ENCODE measurements at places on chromosomes 7 and 10.

GRCh38 chr10:132329565-132330485 is 2.2 kb upstream of the LRRC27 start:
- DNase-seq = no peak

DNA sequence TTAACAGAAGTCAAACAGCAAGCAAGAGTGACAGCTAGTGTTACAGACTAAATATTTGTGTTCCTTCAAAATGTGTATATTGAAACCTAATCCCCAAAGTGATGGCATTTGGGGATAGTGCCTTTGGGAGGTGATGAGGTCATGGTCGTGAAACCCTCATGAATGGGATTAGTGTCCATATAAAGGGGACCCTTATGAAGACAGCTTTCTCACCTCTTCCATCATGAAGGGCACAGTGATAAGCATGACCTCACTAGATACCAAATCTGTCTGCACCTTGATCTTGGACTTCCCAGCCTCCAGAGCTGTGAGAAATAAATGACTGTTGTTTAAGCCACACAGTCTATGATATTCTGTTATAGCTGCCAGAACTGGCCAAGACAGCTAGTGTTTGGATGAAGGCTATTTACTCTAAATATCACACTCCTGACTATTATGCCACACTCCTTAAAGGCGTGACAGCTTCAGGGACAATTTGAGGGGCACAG is 235.7 kb upstream of the TMEM72 start:
- no peak for DNase-seq

GRCh38 chr10:127349737-127350136 is 153.3 kb upstream of the INSYN2A start:
- DNase-seq = no peak

DNA sequence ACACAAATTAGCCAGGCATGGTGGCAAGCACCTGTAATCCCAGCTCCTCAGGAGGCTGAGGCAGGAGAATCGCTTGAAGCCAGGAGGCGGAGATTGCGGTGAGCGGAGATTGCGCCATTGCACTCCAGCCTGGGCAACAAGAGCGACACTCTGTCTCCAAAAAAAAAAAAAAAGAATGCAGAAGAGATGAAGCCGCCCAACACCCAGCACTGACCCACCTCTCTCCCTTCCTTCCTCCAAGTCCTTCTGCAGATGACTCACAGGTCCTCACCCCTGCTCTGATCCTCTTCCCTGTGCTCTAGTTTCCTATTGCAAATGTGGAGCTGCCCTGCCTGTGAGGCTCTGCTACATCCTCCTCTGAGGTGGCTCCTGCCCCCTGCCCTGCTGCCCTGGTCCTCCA is 22.0 kb upstream of the OPALIN start:
- no peak for DNase-seq

DNA sequence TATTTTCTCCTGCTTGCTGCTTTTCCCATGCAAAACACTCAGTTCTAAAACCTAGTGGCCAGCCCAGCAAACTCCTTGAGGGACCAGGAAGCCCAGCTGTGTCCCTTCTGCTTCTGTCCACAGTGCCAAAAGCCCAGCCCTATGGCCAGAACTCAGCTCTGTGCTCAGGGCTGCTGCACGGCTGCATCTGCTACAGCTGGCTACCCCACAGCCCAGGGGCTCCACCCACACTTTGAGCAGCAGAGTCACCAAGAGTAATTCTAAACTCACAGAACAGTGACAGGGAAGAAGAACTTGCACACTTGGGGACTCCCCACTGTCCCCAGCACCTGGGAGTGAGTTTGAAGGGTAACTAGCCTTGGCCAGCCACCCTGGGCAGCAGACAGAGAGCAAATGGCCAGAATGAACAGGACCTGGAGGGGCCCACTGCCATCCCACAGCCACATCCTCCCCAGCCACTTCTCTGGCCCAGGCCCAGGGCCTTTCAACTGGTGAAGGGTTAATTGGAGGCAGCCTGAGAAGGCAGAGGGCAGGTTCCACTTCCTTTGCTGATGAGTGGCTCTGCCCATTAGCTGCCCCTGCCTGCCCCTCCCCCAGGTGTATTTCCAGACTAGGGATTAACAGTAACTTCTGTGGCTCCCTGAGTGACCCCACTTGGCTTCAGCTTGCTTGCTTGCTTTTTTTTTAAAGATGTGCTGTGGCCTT is 28.1 kb upstream of the TRIM8 start:
- DNase-seq = no peak

DNA sequence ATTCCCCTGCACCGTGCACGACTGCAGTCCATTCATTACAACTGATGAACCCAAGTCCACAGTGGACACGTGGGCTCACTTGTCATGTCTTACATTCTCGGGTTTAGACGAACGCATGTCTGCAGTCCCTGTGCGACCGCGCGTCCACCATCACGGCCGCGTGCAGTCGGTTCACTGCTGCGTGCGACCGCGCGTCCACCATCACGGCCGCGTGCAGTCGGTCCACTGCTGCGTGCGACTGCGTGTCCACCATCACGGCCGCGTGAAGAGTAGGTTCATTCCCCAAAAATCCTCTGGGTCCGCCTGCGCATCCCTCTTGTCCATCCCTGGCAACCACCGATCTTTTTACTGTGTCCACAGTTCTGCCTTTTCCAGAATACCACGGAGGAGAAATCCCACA is 100.5 kb downstream of the MAD1L1 start:
- DNase-seq = no peak

GRCh38 chr10:116913695-116914094 is 64.4 kb downstream of the ENO4 start:
- no peak for DNase-seq

DNA sequence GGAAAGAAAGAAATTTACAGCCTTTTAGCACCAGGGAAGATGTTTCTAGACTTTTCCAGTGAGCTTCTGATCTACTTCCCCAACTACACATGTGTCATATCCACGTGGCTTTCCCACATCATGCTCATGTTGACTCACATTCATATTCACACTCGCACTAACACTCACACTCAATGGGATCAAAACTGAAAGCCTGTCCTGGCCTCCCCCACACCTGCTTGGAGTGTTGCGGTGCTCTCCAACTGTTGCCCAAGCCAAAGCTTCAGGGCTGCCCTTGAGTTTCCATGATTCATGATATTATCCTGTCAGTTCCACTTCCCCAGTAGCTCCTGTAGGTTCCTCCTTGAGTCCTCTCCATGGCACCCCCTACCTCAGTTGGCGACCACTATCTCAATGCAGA is 444.4 kb downstream of the GATA3 start:
- no peak for DNase-seq

GRCh38 chr7:69696054-69696591 is 97.8 kb downstream of the AUTS2 start:
- no peak for DNase-seq

DNA sequence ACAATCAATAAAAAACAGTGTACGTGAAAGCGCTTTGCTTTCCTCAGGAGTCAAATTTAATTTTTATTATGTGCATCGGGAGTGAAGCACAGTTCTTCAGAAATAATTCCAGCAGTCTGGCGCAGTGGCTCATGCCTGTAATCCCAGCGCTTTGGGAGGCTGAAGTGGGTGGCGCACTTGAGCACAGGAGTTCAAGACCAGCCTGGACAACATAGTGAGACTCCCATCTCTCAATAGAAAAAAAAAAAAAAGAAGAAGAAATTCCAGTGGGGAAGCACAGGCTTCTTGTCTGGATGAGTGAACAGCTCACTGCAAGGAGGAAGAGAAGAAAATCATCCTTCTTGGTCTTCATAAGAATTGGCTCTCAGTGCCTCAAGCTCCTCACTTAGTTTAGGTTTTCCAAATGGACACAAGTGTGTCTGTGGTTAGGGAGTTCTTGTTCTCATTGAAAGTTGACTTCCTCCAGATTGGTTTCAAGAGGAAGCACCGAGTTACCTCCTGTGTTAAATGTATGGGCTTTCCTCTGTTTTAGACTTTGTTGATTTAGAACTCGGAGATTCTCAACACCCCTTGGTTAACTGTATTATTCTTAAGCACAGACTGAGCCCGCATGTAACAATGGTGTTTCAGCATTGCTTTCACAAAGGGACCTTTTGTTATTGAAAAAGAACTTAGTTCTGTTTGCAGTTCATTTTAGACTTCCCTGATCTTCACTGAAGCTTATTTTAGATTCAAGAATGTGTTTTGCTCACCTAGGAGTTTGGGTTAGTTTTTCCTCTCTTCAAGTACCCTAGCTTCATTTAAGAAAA is 28.0 kb downstream of the LMTK2 start:
- no peak for DNase-seq

DNA sequence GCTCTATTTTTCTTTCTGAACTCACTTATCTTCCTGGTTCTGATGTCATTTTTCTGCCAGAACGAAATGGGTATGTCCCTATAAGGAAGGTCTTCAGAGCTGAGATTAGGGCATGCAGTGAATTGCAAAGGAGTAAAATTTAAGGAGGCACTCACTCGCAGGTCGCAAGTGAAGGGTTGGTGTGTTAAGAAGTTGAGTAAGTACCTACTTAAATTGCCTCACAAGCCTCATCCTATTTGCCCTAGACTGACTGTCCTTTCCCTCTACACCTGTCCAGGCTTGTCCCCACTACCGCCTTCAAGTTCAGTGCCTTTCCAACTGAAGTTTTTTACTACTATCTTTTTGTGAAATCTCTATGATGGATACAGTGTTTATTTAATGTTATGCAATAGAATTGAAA is 191.5 kb downstream of the AHR start:
- DNase-seq = no peak

GRCh38 chr7:68200051-68200670 is 1203.5 kb downstream of the TYW1 start:
- no peak for DNase-seq

DNA sequence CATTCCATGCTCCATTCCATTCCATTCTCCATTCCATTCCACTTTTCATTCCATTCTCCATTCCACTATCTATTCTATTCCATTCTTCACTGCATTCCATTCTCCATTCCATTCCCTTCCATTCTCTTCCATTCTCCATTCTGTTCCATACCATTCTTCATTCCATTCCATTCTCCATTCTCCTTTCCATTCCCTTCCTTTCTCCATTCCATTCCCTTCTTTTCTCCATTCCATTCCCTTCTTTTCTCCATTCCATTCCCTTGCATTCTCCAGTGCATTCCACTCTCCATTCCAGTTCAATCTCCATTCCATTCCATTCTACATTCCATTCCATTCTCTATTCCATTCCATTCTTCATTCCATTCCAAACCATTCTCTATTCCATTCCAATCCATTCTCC is 80.3 kb downstream of the NSUN6 start:
- DNase-seq = no peak

DNA sequence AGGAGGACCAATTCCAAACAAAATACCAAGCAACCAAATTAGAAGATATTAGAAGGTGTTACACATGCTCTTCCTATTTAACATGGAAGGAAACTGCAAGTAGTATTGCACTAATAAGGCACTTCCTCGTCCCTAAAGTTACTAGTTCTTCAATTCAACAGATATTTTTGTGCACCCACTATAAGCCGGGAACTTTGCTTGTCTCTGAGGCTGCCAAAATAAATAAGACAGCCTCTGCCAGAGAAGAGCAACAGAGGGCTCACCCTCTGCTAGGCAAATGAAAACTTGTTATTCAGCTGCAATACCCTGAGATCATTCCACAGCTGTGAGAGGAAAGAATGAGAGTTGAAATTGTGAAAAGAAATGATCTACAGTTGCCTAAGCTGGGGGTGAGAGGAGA is 37.4 kb upstream of the GSAP start:
- no peak for DNase-seq

- DNase-seq = no peak
These were observed 63.8 kb downstream of the MTPN start for GRCh38 chr7:135913404-135913803.

DNA sequence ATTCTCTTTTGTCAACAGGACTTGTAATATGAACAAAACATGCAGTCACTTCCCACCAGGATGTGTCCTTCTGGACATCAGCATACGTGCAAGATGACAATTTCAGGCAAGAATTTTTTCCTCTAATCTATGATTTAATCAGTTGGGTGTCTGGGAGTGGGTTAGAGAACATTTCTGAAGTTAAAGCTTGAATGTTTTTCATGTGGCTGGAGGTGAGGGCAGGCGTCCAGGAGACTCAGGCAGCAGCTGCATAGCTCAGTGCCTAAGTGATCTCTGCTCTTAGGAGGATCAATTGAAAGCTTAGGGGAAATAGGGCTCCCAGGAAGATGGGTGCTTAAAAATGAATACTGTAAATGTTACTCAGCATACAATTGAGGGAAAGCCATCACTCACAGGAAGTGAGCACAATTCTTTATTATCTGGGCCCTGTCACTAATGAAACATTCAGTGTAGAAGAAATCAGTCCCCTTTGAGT is 457.6 kb upstream of the KLF6 start:
- no peak for DNase-seq

DNA sequence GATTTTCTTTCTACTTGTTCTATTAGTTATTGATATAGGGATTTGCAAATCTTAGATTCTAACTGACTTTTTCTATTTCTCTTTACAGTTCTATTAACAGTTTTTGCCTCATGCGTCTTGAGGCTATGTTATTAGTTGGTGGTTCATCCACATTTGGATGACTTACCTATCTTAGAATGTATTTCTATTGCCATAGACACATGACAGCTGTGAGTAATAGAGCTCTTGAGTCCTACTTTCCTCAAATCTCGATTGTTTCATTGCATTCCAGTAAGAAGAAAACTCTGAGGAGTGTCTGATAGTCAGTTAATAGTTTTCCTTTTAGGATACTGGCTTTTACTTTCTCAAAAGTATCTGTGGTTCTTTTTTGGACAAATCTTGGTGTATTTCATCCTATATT is 241.4 kb upstream of the ZNF32 start:
- no peak for DNase-seq

- DNase-seq = no peak
These were observed 59.8 kb upstream of the CYP2C9 start for GRCh38 chr10:94878649-94879048.

- DNase-seq = no peak
These were observed 283.4 kb downstream of the TFEC start for GRCh38 chr7:115747174-115747573.

GRCh38 chr7:135475521-135475920 is 34.4 kb downstream of the CNOT4 start:
- no peak for DNase-seq

- DNase-seq = no peak
These were observed 127.6 kb downstream of the OAT start for GRCh38 chr10:124291001-124291701.

DNA sequence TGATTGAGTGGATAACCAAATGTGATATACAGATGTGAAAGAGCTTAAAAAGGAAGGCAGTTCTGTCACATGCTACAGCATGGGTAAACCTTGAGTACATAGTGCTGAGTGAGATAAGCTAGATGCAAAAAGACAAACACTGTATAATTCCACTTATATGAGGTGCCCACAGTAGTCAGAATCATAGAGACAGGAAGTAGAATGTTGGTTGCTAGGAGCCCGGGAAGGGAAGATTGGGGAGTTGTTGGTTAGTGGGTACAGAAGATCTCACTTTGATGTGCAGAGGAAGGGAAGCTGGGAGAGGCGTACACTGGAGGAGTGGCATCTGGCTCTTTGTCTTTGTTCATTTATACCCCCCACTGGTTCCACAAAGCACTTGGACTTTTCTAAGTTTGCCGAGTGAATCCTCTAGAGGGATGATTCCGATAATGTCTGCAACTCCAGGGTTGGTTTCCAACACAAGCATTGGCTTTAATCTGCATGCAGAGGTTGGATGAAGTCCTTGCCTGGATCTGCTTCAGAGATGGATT is 39.5 kb downstream of the TSPAN14 start:
- no peak for DNase-seq

All from amygdala (tissue), 56 donors.